Femur (tissue), 1 donor: ENCODE measurements at places on chromosomes 5 and 9.

- no peak for DNase-seq
These were observed 454.9 kb downstream of the ENC1 start for GRCh38 chr5:74185599-74185998.

DNA sequence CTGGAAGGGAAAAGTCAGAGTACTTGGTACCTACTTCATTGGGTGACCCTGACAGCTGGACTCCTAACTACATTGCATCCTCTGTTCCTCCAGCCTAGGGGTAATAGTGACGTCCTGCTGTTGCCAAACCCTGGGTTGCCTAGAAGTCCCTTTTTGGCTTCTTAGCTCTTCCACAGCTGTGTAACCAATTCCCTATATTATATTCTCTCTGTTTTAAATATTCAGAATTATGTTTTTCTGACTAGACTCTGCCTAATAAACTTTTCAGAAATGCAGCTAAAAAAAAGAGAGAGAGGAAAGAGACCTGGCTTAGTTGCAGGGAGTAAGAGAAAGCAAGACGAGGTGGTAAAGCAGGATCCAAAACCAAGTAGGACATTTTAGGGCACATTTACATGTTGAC, 28.4 kb downstream of the MCTP1 start:
- DNase-seq: no peak

DNA sequence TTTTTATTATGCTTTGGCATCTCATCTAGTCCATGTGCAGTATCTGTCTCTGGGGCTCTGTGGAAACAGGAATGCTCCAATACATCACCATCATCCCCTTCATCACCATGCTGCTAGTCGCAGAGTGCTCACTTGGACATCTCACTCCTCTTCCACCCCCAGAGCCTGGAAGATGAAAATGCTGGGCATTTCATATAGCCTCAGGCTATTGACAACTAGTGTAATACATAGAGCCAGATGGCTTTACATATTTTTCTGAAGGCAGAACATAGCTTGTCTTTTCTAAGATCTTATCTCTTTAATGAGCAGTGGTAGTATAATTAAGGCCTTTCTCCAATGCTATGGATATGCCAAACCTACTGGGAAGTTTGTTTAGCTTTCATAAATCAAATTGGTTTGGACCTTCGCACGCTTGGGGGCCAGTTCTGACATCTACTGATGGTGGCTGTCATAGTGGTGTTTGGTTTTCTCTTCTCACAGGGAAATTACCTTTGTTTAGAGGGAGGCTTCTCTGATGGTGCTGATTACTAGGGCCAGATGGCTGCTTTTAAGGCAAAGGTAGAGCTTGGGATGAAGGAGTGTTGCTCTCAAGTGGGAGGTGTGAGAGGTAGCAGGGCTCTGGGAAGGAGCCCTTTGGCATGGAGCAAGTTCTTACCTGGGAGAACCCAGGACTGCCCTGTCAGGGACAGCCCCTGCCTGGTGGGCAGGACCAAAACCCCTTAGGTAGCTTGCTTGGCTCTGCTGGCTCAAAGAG, 63.1 kb upstream of the CXCL14 start:
- DNase-seq: no peak

- DNase-seq: no peak
These were observed 402.9 kb downstream of the ZSWIM6 start for GRCh38 chr5:61734966-61735365.

DNA sequence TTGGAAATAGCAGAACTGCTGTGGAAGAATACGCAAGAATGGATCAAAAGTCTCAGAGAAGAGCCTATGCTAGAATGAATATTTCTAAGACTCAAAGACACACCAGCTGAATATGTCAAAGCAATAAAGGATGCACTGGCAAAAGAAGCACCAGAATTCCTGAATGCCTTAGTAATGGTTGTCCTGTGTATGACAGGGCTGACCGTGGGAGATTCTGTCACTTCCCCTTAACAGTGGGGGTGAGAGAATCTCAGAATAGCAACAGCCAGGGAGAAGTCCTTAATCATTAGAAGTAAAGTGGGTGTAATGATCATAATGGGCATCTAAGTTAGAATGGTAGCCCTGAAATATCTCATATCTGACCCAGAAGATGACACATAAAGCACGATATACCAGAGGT, 14.6 kb upstream of the PRR16 start:
- no peak for DNase-seq

DNA sequence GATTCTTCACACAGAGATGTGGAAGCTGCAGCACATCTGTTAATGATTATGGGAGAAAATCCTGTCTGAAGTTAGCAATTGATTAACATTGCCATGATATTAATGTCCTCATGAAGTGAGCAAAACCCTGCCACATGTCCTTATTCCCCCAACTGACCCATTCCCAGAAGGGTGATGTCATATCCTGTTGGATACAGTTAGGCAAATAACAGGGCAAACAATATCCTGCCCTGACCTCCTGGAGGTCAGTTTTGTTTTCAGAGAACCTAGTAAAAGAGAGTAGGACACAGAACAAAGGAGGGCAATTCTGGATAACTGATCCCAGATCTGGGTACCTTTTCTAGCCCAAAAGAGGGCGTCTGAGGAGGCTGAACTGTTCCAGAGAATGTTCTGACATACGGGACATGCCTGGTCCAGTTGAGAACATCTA, 11.0 kb downstream of the ABLIM3 start:
- no peak for DNase-seq

DNA sequence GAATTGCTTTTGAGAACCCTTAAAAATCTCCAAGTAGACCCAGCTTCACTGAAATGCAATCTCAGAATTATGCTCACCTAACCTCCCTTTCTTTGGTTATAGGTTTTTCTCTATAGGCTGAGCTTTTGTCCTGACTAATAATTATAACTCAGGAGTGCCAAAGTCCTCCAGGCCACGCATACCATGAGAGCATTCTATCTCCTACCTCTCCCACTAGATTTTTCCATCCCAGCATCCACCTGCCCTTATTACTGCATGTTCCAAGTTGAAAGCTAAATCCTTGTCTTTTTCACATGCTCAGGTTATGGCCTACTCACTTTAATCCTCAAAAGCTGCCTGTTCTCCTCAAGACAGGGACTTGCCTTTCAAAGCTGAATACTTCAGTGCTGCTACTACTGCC, 22.1 kb downstream of the ZNF346 start:
- no peak for DNase-seq

DNA sequence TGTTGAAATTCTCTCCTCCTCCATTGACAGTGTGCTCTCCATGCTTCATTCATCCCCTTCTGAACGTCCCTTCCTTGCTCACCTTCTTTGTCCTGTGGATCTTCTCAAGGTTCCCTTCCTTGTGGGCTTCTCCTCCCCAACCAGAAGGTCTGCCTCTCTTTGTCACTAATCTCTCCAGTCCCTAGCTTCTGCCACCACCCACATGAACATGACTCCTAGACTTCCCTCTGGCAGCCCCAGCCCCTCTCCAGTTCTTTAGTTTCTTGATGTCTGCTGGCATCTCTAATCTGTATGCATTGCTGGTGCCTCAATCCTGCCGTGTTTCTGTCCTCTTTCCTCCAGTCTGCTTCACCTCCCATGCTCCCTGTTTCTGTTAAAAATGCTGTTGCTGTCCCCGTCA, 79.3 kb downstream of the ARHGAP26 start:
- DNase-seq: no peak

DNA sequence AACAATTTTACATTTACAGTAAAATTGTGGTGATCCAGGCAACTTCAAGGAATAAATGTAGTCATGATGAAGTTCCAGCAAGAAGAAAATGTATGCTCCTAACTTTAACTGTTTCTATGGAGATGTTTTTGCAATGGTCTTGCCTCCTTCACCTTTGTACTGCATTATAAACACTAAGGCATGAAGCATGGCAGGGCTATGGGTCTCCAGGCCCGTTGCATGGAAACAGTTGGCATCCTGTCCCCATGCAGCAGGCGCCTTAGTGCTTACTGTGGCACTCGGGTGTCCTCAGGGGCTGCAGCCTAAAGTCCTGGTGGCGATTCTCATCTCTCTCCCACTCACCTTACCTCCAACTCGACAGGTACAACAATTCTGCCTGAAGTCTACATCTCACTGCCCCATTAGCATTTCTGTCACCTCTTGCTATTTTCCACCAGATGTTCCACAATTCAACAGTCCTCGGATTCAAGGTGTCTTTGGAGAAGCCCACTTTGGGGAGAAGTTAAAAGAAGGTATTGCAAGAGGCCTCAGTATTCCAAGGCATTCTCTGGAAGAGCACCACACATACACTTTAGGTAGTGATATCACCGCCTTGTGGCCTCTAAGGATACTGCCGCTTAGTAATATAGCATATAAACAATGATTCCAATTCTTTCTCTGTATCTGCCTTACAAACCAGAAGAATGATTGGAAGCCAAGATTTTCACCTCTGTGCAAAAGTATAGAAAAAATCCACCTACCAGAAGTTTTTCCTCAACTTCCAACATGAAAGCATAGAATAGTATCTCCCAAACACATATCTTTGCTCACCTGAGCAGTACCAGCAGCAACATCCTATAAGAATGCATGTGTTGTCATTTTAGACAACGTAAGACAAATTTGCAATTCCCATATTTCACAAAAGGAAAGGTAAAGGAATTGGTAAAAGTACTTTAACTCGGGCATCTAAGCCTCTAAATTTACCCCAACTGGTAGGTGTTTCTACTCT, 5.1 kb downstream of the LIFR start:
- DNase-seq: no peak

DNA sequence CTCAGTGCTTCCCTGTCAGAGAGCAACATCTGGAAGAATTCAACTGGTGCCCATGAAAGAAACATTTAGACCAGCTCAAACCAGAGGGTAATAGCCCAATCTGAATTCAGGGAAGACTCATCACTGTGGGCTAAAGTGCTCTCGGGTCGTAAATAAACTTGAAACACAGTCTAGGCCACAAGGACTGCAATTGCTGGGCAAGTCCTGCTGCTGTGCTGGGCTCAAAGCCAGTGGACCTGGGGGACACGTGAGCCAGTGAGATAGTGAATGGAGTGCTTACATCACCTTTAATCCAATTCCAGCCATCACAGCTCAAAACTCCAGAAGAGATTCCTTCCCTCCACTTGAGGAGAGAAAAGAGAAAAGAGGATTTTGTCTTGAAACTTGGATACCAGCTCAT, 78.1 kb upstream of the DAP start:
- DNase-seq: no peak

DNA sequence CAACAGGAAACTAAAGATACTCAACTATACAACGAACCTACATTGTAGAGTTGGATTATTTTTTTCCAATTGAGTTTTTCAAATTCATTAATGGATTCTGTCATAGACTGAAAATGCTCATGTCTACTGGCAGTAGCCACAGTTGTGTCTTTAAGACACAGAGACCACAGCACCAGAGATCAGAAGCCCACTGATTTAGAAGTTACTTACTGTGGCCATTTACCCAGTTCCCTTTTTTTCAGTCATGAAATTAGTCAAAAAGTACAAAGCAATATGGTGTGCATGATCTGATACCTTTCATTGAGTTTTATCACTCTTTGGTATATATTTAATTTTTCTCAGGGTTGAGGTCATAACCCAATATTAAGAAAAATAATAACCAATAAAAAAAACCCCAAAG, 1640.2 kb upstream of the WWC1 start:
- DNase-seq: no peak

- DNase-seq: no peak
These were observed 15.0 kb upstream of the TIFAB start for GRCh38 chr5:135467051-135467625.

GRCh38 chr5:68335075-68335474, 119.5 kb downstream of the PIK3R1 start:
- DNase-seq: no peak

GRCh38 chr5:147791181-147791580, 8.7 kb upstream of the JAKMIP2 start:
- DNase-seq: no peak

GRCh38 chr5:73706963-73707362, 81.0 kb downstream of the ARHGEF28 start:
- DNase-seq: no peak

DNA sequence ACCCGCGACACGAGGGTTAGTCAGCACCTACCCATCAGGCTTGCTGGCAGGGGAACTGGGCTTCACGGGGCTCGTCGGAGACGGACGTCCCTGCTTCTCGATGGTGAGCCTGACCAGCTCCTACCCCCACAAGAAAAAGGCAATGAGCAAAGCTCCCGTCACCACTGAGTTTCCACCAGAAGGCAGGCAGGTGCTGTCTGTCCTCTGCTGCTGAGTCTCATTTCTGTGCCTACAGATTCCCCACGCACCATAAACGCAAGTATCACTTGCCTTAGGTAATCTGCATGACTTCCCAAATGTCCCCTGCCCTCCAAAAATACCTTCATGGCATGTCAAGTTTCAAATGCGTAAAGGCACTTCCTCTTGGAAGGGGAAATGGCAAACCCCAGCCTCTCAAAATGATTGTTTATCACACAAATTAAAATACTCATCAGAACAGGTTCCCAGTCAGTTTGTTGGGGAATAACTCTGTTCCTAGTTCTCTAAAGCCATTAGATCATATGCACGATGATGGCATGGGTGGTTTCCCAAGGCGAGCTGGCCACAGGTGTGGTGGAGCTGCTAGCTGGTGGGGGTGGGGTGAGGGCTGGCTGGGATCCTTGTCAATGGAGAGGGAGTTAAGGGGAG, 85.0 kb downstream of the PRRT1B start:
- DNase-seq: no peak

GRCh38 chr9:113219969-113220368, 1.1 kb downstream of the FKBP15 start:
- DNase-seq: no peak

DNA sequence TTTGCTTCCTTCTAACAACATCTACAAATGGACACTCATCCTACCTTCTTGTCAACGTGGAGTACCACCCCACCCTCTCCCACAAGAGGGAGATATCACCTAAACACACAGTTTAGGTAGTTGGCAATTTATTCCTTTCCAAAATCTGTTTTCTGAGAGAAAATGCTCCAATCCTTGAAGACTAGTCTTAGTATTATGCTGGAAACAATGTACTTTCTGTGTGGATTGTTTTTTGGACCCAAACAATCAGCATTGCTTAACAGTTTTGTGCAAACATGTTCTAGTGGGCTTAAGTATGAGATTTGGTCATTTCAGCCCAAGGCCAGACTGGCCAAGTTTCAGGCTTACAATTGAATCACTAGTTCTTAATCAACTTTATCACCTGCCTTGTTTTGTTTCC, 359.1 kb downstream of the ARHGEF28 start:
- DNase-seq: no peak

- DNase-seq: no peak
These were observed 128.5 kb downstream of the NUDT12 start for GRCh38 chr5:103434057-103434456.

DNA sequence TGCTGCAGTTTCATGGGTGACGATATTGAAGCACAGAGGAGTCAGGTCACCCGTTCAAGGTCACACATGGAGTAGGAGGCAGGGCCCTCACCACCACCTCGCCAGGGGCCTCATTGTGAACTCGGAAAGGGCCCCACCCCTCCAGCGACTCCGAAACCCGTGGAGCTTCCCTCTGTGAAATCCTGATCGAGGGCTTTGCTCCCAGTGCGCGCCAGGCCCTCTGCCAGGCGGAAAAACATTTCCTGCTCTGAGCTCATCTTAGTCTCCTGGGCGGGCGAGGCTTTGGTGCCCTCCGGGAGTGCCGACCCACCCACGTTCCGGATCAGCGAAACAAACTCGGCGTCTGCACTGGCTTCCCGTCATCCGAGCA, 75.0 kb upstream of the FCN1 start:
- DNase-seq: peak; percentile 38
